MG63 (cell line): ENCODE measurements at places on chromosomes 7 and 10.

- DNase-seq: no peak
These were observed 164.8 kb upstream of the SLC25A13 start for GRCh38 chr7:96486681-96487080.

DNA sequence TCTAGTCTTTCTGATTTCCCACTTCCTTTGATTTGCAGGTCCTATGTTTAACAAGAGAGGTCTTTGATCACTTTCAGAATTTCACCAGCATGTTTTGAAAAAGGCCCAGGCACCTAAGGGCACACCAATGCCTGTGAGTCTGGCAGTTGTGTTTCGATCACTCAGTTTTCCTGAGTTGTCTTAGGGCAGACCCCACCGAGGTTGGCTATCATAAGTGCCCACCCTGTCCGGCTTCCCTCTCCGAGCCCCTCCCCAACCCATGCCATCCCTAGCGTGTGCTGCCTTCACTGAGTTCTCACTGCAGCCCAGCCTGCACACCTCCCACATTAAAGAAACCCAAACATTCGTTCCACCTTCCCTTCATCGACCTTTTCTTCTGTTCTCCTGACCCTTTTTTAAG, 257.9 kb downstream of the GRID1 start:
- DNase-seq: no peak

DNA sequence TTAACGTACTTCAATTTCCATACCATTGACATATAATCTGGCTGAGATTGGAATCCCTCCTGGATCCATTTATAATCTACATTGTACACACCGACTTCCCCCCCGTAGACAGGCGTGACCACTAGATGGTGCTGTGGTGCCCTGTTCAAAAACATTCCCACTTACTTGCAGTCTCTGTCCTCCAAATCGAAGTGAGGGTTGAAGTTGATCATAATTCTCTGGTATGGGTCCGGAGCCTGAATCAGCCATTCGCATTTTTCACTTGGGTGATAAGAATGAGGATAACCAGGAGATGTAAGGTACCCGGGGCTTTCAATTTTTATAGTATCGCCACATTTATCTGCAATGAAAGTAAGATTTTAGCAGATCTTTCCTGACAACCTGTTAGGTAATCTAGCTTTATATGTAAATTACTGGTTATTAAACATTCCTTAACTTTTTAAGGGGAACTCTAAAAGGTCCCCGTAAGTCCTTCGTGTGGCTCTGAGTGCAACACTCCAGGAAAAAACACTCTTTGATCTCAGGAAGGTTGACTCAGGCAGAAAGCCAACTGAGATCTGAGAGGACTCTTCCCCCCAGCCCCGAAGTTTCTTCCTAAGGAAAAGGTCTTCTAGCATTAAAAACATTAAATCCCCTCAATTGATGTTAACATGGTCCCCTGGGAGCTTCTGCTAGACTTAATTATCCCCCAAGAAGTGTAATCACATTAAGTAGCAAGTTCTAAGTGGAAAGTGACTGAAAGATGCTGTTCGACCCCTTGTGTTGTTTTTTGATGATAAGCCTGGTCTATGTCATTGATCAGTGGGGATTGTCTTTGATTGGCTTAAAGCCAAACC, 3.7 kb downstream of the NRP1 start:
- DNase-seq: peak; percentile 67

DNA sequence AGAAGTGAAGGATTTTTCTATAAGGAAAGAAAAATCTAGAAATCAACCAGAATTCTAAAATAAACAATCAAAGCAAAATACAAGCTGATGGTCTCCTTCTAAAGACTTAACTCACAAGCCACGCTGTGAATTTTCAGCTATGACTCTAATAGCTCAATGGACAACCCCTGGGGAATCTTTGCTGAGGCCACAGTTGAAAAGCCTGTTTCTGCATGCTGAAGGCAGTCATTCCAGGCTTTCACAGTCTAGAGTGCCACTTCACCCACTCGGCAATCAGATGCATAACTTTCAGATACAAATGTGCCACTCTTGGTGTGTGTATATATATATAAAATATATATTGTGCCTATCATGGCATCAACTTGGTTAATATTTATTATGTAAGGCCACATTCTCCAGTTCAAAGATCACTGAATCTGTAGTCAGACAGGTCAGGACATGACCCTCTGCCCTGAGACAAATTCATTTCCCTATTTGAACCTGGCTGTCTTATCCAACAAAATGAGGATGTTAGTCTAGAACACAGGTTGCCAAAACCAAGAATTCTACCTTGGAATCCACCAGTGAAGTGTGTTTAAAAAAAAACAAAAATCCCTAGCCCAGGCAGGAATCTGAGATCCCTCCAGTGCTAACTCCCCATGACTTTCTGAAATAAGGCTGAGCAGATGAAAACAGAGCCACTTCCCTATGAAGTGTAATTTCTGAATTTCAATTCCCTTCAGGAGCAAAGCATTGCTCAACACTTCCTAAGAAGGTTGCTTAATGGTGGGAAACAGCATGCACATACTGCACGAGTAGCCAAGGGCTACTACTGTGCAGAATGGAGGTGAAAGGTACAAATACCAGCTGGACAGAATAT, 9.9 kb downstream of the LIPA start:
- no peak for DNase-seq

DNA sequence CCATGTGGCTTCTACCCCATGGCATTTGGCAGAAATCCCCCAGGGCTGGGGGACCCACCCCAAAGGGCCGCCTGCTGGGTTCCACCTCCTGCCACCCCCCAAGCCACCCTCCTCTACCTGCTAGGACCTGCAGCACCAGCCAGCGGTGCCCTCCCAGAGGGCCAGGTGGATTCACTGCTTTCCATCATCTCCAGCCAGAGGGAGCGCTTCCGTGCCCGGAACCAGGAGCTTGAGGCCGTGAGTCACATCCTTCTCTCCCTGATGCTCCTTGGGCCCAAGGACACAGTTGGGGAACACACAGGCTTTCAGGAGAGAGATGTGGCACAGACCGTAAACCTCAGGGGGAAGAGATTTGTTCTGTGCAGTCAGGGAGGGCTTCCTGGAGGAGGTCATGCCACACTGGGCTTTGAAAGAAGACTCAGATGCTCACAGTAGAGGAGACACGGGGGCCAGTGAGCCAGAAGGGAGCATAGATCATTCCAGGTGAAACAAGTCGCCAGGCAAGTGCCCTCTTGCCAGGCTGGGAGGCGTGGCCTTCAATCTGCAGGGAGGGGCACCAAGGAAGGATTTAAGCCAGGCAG, 11.5 kb upstream of the SH2B2 start:
- DNase-seq: no peak

DNA sequence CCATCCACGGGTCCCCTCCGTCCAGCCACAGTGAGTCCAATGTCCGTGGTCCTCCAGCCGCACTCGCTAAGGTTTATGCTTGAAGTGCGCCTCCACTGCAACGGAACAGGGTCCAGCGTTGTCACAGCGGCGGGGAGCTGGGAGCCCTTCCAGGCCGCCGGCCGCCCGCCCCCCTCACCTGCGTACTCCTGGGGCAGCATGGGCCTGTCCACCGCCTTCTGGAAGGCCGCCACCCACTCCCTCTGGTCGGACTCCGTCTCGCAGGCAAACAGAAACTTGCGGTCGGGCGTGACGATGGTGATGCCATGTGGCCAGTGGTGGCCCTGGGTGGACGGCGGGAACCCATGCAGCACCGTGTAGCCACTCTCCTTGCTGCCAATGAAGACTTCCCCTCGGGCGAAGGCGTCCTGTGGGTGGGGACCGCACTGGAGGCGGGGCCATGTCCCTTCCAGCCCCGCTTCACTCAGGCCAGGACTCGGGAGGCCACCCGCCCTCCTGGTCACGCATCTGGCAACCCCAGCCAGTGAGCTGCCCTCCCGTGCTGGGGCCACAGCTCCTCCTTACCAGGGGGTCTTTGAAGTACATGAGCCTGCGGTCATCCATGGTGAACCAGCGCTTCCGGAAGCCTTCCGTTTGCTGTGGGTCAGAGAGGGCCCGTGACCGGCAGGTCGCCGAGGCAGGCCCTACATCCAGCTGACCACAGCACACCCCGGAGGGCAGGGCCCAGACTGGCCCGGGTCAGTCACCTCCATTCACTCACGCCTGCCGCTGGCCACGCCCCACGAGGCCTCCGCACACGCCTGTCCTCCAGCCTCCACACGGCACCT, 22.7 kb downstream of the GET4 start:
- no peak for DNase-seq

DNA sequence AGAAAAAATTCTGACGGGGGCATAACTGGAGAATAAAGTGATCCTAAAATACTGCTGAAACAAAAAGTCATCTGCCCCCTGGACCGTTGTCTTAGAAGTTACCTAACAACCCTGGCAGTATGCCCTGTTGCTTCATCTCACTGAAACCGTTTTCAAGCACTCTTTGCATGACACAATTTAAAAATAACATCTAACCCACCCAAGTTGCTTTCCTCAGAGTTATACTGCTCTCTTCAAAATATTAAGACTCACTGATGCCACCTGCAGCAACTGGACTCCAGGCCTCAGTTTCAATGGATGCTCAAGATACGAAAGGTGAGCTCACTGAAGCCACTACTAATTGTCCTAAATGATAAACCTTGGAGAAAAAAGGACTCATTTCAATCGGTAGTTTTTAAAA, 57.4 kb downstream of the CDK6 start:
- peak; percentile 23 for DNase-seq

- no peak for DNase-seq
These were observed 81.7 kb downstream of the HDAC9 start for GRCh38 chr7:18577096-18577771.

GRCh38 chr7:76011442-76011861, 17.1 kb upstream of the TMEM120A start:
- DNase-seq: peak; percentile 24

DNA sequence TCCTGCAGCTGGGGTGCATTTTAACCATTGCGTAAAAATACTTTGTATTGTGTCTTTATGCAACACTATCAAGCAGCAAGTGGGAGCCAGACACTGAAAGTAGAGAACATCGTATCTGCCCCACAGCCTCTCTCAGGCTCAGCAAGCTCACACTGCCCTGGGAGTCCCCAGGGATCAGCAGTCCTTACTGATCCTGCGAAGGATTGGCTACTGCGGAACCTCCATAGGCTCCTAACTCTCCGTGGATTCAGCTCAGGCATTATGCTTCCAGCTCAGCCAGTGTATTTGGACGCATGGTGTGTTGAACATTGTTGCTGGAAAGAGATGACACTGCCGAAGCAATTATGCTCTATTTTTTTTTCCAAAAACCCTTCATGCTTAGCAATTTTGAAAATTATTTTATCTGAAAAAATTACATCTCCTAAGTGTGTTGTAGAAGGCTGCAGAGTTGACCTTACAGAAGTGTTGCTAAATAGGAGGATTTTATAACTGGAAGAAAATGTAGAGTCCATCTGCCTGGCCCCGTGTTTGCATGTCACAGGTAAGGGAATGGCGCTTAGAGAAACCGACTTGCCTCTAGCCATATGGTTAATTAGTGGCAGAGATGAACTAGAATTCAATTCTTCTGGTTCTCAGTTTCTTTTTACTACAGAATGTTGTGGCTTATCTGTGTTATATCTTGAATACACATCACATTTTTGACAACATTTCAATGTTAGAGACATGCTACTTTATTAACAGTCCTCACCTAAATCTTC, 276.4 kb upstream of the COBL start:
- DNase-seq: no peak

GRCh38 chr10:22986771-22987542, 59.1 kb downstream of the ARMC3 start:
- DNase-seq: no peak

- peak; percentile 81 for DNase-seq
These were observed 5.3 kb downstream of the HOXA11 start for GRCh38 chr7:27179503-27180430.

- peak; percentile 21 for DNase-seq
These were observed 221.4 kb downstream of the BICC1 start for GRCh38 chr10:58734116-58734515.

- DNase-seq: no peak
These were observed 5.7 kb upstream of the GLCCI1 start for GRCh38 chr7:7962851-7963250.

DNA sequence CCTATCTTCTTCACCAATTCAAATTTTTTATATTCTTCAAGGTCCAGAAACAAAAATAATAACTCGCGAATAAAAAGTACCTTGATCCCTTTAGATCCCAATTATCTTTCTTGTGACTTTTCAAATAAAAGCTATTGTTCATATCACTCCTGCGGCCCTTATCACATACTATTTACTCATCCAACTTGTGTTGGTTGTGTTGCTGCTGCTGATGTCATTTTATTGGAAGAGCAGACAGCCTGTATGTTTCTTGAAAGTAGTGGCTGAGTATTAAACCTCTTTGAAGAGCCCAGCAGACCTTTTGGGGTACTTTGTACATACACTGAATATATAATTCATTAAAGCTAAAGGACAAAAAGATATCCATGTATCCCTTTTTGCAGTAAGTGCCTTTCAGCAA, 231.7 kb downstream of the CTNNA3 start:
- DNase-seq: no peak

GRCh38 chr7:66258409-66258808, 53.3 kb downstream of the TPST1 start:
- DNase-seq: no peak

DNA sequence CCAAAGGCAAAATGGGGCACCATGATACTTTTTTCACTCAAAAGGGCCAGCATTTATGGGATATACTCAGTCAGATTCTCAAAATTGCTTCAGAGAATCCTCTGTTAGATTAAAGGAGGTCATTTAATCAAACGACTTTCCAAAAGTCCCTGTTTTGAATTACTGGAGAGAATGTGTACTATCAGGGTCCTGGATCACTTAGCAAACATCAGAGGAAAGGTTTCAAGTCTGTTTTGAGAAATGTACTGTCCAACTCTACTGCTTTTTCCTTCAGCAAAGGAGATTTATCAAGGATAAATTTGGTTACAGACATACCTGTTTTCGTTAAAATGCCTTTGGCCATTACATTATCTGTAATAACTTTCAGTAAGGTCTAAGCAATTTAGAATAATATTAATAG, 340.9 kb downstream of the GFRA1 start:
- no peak for DNase-seq

GRCh38 chr7:42194238-42194637, 42.8 kb downstream of the GLI3 start:
- DNase-seq: no peak

DNA sequence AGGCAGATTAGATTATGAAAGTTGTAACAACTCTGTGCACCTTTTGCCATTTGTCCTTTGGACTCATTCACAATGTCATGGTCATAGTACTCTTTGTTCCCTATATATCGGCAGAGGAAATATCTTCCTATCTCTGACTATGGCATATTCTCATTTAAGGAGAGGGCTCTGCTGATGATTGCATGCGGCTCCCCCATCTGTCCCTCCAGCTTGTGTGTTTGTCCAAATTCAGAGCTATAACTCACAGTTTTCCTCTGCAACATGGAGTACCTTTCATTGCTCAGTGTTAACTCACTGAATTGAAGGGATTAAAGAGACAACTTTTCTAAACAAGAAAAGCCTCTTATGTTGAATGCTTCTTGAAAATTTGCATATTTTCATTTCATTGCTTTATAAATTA, 145.5 kb downstream of the OTUD1 start:
- no peak for DNase-seq

DNA sequence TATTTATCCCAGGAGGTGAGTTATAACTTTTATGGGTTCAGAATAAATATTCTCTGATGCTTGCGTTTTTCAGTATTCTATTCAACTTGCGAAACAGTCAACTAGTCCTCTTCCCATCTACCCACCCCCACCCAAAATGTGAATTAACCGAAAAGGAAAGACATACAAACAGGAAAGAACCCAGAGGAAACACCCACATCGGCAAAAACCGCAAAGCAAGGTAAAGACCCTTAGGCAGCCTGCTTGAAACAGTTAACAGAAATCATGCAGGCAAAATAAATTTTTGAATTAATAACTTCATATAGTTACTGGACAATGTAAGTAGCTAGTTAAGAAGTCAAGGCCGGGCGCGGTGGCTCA, 5.4 kb downstream of the ZC3HAV1 start:
- DNase-seq: no peak

GRCh38 chr10:49080071-49080470, 35.3 kb downstream of the VSTM4 start:
- no peak for DNase-seq
